ENCODE measurements at places on chromosomes 4 and X.

- no peak for DNase-seq
These were observed 40.0 kb downstream of the PWWP3B start for GRCh38 chrX:106208154-106208553.

DNA sequence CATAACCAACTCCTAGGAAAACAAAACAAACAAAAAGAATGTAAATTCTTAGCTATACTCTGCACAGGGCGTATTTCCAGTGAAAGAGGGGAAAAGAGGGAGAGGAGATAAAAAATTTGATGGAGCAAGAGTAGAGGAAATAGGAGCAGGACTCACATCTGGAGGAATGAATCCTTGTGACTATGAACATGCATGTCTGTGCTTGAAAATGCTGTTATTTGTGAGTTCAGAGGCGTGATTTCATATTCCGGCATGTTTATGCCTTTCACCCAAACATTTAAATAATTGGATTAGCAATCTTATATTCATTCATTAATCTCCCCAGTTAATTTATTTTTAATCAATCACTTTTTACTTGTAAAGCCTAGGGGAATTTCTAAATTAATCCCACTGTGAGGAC lies 11.2 kb upstream of the NUDT11 start:
- DNase-seq: no peak

- DNase-seq: no peak
These were observed 123.6 kb upstream of the MSX1 start for GRCh38 chr4:4735870-4736269.

DNA sequence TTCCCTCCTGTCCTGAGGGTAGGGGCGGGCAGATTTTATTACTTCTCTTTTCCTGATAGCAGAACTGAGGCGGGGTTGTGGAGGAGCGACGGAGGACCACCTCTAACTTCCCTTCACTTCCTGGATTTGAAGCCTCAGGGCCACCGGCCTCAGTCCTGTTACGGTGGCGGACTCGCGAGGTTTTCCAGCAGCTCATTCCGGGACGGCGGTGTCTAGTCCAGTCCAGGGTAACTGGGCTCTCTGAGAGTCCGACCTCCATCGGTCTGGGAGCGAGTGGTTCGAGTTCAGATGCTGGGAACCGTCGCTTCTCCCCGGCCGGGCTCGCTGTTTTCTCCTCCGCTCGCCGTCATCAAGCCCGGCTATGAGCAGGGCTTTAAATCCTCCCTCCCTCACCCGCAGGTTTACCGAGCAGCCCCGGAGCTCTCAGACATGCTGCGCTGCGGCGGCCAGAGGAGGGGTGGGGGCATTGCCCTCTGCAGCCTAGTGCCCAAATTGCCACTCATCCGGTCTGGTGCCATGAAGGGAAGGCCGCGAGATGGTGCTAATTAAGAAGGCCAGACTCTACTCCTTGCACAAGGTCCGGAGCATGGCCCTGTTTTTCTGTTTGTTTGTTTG lies 23.3 kb downstream of the HAND2 start:
- no peak for DNase-seq

DNA sequence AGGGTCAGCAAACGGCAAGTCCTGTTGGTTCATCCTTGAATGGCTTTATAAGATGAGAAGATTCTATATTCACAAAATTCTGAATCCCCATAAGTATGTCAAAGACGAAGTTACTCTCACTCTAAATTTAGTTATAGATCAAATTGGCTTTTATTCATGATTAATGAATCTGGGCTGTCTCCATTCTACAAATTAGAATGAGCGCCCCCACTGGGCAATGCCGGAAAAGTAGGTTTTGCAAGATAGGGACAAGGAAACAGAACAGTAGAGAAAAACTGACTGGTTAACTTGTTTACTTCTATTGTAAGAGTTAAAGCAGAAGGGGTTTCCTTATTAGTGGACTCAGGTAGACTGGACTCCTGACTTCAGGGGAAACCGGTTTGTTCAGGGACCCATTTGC lies 100.3 kb downstream of the F11 start:
- no peak for DNase-seq

DNA sequence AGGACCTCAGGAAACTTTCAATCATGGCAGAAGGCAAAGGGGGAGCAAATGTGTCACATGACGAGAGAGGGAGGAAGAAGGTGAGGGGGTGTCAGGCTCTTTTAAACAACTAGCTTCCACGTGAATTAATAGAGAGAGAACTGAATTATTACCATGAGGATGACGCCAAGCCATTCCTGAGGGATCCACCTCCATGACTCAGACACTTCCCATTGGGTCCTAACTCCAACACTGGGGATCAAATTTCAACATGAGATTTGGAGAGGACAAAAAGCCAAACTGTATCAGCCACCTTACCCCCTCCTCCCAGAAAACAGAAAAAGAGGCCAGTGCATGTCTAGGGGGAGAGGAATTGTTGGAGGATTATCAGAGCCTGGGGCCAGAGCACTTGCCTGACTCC lies 40.4 kb upstream of the LAS1L start:
- no peak for DNase-seq

DNA sequence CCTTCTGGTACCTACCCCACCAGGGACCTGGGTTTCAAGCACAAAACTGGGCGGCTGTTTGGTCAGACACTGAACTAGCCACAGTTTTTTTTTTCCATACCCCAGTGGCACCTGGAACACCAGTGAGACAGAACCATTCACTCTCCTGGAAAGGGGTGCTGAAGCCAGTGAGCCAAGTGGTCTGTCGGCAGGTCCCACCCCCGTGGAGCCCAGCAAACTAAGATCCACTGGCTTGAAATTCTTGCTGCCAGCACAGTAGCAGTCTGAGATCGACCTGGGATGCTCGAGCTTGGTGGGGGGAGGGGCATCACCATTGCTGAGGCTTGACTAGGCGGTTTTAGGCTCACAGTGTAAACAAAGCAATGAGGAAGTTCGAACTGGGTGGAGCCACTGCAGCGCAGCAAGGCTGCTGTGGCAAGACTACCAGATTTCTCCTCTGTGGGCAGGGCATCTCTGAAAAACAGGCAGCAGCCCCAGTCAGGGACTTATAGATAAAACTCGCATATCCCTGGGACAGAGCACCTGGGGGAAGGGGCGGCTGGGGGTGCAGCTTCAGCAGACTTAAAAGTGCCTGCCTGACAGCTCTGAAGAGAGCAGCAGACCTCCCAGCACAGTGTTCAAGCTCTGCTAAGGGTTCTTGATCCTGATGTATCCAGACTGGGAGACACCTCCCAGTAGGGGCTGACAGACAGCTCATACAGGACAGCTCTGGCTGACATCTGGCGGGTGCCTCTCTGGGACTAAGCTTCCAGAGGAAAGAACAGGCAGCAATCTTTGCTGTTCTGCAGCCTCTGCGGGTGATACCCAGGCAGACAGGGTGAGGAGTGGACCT lies 223.0 kb downstream of the COX18 start:
- DNase-seq: no peak

DNA sequence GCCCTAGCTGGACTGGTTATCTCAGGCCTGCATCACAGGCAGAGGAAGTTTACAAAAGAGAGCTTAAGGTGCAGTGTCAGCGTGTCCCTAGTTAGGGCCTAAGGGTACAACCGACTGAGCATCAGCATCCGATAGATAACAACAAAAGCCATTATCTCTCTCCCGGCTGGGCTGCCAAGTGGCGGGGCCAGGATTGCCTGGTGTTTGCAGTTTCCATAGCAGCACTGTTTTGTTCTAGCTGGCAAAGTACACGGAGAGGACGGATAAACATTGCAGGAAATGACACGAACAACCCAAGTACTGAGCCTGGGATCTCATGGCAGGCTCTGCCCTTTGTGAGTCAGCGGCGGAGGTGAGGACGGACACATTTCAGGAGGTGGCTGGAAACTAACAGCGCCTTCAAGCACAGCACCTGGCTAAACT lies 104.7 kb upstream of the NOCT start:
- DNase-seq: no peak

- no peak for DNase-seq
These were observed 54.3 kb downstream of the LRBA start for GRCh38 chr4:150960818-150961217.

DNA sequence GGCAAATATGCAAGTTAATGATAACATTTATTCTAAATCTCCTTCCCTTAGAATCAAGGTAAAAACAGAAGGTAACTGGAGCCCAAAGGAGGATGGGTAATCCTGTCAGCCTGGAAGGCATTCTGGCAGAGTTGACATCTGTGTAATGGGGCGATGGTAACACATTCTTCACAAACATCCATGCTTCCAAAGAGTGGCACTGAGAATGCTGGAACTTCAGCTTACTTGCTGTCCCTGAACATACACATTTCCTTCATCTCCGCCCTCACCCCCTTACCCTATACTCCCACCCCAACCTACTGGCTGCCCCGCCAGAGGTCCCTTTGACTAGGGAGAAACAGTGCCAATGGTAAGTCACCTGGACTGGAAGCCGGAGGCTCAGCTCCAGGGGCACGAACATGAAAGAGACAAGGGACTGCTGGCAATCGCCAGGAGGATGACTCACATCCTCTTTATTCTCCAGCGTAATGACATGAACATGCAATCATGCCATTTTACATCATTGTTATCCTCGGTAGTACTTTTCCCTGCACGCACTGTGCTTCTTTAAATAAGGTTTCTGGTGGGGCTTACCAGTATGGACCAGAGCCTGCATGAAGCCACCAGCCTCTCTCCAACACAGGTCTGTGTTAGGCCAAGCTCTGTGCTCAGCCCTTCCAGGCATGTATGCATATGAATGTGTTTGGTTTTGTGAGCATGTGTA lies 694.2 kb upstream of the TENM3 start:
- no peak for DNase-seq

DNA sequence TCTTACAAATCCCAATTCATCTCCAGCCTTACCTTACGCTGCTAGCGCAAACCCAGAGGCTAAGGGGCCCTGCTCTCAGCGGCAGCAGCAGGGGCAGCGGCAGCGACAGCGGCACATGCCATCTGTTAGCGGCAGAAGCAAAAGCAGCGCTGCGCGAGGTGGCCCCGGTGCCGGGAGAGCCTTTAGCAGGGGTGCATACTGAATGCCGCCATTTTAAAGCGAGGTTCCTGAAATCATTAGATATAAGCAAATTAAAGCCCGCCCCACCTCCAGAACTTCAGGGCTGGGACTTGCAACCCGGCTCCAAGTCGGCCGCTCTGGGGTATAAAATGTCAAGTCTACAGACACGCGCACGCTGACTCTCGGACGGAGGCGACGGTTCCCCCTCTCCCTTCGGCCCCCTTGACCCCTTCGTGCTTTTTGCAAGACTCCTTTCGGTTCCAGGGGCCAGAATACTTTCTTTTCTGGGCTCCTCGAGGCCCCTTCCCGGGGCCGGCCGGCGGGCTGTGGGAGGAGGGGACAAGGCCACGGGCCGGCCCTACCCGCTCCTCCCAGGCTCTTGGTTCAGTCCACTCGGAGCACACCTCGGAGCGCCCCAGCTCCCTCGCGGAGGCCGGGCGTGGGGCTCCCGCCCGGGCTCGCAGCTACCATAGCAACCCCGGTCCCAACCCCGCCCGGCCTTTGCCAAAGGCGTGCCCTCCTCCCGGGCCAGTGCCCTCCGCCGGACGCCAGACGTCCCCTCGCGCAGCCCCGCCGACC lies at the start of gene MBNL3:
Gene MBNL3, minus strand, starts transcription at position 220 of the 759 bp plus-strand sequence. CDS start 49,427 bp downstream, outside the sequence.
- DNase-seq: peak; percentile 55

- DNase-seq: no peak
These were observed 501.3 kb downstream of the BCOR start for GRCh38 chrX:39596437-39596836.

DNA sequence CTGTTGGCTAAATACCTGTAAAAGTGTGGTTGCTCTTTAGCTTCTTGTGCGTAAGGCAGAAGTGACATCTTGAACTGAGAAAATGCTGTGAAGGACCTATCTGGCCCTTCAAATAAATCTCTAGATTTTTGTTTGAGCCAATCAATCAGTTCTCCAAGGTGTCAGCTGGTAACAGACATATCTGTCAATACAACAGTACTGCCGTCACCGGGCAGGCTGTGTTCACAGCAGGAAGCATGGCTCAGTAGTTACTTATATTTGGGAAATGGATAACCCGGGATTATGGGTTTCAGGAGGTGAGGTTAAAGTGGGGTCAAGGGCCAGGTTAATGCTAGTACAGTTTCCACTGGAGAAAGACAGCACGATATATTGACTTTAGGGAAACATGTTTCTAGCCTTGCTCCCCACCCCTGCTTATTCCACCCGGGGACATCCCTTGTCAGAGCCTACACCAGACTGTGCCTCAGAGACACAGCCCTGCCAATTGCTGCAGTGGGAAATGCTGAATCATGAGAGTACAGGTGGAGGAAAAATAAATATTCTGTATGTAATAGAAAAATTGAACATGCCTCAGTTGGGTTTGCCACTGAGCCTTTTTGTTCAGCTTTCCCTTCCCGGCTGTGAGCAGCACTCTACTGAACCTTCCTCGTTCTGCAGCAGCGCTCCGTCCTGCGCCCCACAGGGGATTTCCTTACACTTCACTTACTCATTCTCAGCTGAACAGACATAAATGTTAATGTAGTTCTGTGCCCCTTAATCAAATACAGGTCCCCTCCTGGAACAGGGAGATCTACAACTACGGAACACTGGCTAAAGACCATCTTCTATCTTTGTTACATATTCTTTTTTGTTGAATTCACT lies 121.1 kb downstream of the MGST2 start:
- no peak for DNase-seq

DNA sequence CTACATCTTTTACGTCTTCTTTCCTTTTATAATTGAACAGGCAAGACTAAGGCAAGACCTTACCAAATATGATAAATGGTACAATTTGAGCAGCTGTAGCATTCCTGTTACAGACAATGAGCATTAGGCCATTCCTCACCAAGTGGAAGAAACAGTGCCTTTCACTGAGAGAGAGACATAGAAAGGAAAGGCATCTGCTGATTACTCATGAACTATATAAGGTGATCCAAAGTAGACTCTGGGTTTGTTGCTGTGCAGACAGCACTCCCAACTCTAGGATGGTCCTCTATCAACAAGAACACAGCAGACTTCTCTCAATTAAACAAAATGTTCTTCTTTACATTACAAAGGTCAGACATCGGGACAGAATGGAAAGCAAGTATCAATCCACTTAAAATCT lies 91.9 kb downstream of the FAM13A start:
- DNase-seq: no peak

- DNase-seq: no peak
These were observed 30.3 kb downstream of the XG start for GRCh38 chrX:2782171-2782570.

- no peak for DNase-seq
These were observed 147.7 kb downstream of the DCK start for GRCh38 chr4:71141125-71141524.

- no peak for DNase-seq
These were observed 209.3 kb downstream of the SOWAHB start for GRCh38 chr4:76688619-76689144.

GRCh38 chr4:110787109-110787508 lies 164.2 kb upstream of the PITX2 start:
- DNase-seq: no peak

GRCh38 chr4:90456891-90457290 lies 329.7 kb downstream of the CCSER1 start:
- no peak for DNase-seq
